Esophagus squamous epithelium (tissue), 5 donors: ENCODE measurements at places on chromosomes 4 and X.

GRCh38 chr4:186002853-186003252 lies 66.1 kb upstream of the TLR3 start:
- DNase-seq = no peak

GRCh38 chr4:73816814-73817213 lies 19.7 kb upstream of the CXCL6 start:
- DNase-seq = no peak

DNA sequence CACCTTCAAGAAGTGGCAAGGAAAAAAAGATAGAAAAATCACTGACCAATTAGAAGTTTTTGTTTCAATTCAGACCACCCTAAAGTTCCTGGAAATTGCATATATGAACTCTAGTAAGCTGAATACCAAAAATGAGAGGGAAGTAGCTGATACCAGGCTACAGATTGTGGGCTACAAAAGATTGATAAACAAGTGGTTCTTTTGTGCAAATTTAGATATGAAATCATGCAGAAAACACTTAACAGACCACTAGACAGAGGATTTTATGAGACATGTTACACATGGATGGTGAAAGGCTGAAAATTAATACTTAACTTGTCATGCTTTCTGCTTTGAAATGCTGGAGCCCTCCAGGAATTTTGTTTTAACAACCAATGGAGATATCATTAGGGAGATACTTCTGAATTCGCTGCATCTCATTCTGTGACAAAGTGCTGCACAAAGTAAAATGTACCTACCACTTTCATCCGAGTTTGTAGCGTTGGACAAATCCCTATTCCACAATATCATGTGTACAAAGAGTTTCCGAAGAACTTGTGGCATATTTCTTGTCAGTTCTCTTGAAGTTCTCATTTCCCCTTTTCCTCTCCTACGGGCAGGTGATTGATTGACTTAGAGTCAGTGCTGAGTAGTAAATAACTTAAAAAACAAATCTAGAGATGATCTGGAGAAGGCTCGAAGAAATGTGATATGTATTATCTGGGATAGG lies 235.0 kb downstream of the PALLD start:
- no peak for DNase-seq

- DNase-seq = no peak
Observed at GRCh38 chr4:140054861-140055260, 99.1 kb downstream of the MAML3 start.
